ENCODE measurements at places on chromosomes 2 and 18. TPM values are rescaled to one million over a fixed set of nuclear protein-coding genes. Genes with fewer than 3 reads are reported as not detected.
A peak's percentile ranks its signal among the peaks of the same experiment; 100 is the strongest.

VAMP5 gene
- total RNA-seq = 21.8 TPM

DNA sequence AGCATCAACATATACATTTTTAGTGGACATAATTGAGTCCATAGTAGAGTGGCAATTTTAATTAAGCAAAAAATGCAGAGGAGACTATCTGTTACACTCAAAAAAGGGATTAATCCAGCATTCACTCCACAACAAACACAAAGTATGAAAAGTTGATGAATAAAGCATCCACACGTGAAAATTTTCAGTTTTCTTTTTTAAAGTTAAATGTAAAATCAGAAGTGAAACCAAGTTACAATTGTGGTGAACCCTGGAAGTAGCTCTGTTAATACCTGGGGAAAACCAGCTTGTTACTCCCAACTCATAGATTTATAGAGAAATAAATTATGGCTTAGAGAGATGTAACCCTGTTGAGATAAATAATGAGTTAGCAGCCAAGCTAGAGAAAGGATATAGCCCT, 807.8 kb downstream of the TRIB2 start:
- DNase-seq = no peak

RBM43 gene
- total RNA-seq = 3.6 TPM

PPIL3 gene
- 31.2 TPM for total RNA-seq

DNA sequence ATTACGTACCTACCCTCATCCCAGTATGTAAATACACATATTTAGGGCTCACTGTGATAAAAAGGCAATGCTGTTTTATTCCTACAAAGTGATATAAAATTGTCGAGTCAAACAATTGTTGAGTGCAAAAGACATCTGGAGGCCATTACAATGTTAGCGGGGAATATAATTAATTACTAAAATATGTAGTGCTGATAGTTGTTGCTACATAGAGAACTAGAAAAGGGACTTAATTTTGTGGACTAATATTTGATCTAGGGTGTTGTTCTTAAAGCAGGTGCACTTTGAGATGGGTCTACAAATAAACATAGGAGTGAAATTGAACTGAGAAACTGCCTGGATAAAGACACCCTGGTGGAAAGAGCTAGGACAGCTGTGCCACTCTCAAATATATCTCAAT, 300.1 kb downstream of the NOL4 start:
- no peak for DNase-seq

SERPINB13 gene
- total RNA-seq = not detected

SERPINB4 gene
- total RNA-seq = not detected

LOXHD1 gene
- total RNA-seq = not detected

- peak; percentile 63 for DNase-seq
Measured at GRCh38 chr2:216056739-216057138, 24.9 kb downstream of the PECR start.

DNA sequence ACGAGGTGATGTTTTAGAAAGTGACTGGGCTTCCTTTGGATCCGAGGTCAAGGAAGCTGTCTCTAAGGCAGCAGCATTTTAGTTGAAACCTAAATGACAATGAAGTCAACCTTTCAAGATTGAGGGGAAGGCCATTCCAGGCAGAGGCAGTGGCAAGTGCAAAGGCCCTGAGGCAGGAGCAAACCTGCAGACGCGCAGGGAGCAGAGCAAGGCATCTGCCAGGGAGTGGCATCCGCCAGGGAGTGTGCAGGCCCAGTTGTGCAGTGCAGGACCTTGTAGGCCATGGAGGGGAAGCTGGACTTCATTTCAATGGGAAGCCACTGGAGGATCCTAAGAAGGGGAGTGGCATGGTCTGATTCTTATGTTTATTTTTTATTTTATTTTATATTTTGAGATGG, 154.7 kb upstream of the SIX3 start:
- no peak for DNase-seq

DNA sequence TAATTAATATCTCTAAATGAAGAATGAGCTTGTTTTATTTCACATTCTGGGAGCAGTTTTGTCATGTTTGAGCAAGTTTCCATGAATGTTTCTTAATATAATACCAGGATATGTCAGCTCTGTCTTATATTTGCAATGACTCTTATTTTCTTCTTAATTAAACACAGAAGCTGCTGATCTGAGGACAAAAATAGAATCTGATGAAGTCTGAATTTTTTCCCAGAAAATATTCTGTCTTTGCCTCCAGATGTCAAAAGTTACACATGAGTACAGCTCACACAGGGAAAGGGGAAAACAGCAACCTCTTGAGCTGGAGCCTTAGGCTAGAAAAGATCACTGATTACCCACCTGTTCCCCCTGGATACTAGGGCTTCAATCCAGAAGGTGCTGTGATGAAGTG, 606.6 kb upstream of the SYT4 start:
- DNase-seq = no peak

- DNase-seq = peak; percentile 96
Measured at GRCh38 chr18:48868468-48869466, 82.0 kb downstream of the SMAD7 start.

GRCh38 chr2:226742347-226742746, 57.3 kb downstream of the IRS1 start:
- no peak for DNase-seq

GRCh38 chr18:51006948-51007789, 22.8 kb upstream of the SMAD4 start:
- DNase-seq = no peak

- DNase-seq = no peak
Measured at GRCh38 chr2:226548732-226549131, 250.9 kb downstream of the IRS1 start.

MEP1B gene
- not detected for total RNA-seq

DNA sequence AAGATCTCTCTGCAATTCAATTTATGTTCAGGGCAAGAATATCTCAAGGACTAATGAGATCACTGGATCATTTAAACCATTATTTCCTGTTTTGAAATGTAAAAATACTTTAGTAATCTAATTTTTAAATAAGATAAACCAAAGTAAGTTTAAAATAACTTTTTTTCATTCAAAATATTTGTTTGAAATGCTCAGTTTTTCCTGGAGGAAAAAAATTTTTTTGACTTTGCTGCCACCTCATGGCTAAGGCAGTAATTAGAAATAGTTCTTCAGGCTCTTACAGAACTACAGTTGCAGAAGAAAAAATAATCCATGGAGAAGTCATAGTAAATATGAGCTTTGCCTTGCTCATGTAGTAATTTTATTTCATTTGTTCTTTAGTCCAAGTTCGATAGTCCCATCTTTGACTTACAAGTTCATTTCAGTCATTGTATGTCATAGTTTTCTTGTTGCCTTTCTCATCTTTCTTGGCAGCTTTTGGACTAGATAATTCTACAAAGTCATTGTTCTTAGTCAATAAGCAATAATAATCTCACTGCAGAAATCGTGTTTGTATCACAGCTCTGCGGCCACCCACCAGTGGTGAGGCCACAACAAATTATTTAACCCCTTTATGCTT, 127.4 kb downstream of the DPP4 start:
- DNase-seq = no peak

- no peak for DNase-seq
Measured at GRCh38 chr2:190771726-190772125, 108.9 kb upstream of the GLS start.

DNA sequence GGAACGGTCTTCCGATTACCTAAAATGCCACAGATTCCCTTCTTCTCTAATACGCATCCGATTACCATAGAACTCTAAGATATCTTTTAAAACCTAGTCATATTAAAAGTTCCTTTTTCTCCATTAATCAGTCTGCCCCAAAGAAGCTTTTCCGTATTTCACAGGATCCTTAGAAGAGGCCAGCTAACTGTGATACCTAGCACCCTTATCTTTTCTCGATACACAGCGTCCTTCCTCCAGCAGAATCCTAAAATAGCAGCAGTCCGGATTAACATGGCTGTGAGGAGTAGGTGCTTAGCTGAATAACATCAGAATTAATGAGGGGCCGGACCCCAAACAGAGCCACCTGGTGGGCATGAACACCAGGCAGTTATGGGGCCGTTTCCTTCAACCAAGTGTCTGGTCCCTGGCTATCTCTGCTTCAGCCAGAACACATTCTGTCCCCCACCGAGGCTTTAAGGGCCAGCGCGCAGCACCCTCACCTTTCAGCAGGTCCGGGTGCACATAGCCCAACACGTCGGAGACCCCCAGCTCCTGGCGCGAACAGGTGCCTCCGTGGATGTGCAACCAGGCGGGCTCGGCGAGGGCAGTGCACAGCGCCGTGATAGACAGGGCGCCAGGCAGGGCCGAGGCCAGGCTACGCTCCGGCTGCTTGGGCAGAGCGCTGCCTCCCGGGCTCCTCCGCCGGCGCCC, 995 bp downstream of the TMEM127 start:
- DNase-seq = no peak

RBM45 gene
- 13.9 TPM for total RNA-seq

DNA sequence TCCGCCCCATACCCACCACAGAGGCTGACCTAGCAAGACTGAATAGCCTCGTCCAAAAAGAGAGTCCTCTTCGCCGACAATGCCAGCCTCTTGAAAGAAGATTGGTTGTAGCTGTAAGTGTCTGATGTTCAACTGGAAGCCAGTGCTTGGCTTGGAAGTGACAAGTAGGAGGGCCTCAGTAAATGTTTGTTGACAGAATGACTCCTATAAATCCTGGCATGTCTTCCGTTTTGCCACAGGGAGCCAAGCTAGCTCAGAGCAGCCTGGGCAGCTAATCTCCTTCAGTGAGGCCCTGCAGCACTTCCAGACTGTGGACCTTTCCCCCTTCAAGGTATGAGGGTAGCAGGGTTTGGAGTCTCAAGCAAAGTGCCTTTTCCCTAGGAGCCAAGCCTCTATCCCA, 14.9 kb downstream of the ELMOD3 start:
- no peak for DNase-seq

GRCh38 chr18:56973487-56973886, 173.4 kb upstream of the BOD1L2 start:
- no peak for DNase-seq

DNA sequence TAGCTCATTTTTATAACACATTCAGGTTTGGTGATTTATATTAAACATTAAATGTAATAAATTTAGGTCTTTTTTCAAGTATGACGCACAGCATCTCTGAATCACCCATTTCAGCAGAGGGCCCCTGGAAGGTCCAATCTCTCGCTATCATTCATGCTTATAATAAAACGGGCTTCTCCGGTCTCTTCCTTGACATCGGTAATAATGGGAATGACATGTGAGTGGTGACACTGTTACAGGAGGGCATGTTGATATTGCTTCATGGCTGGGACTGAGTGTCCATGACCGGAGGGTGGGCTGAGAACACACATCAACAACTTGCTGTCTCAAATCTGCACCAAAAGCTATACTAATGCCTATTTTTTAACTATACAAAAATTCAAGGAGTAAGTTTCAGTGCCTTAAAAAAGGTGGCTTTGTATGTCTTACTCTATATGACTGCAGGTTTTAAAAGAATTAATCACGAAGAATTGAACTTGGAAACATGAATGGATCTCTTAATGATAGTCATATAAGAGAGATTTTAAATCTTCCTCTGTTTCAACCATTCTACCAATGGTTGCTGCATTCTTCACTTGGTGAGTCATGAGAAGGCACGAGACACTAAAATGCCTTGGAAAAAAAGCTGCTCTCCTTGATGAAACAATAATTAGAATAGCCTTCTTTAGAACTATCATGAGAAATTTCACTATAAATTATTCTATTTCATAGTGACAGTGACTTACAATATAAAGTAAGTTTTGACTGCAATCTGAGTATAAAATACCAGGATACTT, 101.9 kb upstream of the NRP2 start:
- DNase-seq = no peak

GRCh38 chr2:16763056-16763455, 97.4 kb upstream of the CYRIA start:
- DNase-seq = no peak

DNA sequence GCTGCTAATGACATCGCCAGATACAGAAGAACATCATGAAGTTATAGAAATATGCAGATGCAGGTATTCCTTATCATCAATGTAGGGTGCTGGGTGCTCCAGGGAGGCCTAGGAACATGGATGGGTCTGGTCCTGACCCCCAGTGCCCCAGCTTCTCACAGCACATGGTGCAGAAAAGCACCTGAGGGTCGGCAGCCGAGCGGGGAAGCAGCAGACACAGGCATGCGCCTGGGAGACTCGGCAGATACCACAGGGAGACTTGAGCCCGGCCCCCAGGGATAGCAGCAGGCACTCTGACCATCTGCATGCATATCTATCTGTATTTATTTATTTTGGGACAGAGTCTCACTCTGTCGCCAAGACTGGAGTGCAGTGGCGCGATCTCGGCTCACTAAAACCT, 43.2 kb downstream of the TMEM18 start:
- no peak for DNase-seq

DNA sequence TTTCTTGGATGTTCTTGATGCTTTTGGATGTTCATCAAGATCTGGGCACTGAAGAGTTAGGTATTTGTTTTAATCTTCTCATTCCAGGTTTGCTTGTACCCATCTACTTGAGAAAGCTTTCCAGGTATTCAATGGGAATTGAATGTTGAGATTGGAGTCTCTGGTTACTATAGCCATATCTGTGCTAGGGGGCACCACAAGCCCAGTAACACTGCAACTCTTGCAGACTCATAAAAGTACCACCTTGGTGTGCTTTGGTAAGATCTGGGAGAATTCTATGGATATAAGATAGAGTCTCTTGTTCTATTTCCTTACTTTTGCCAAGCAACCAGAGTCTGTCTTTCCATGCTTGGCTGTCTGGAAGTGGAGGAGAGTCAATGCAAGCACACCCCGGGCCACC, 518.9 kb upstream of the VRK2 start:
- no peak for DNase-seq

- no peak for DNase-seq
Measured at GRCh38 chr2:101781791-101782426, 84.4 kb downstream of the MAP4K4 start.

DNA sequence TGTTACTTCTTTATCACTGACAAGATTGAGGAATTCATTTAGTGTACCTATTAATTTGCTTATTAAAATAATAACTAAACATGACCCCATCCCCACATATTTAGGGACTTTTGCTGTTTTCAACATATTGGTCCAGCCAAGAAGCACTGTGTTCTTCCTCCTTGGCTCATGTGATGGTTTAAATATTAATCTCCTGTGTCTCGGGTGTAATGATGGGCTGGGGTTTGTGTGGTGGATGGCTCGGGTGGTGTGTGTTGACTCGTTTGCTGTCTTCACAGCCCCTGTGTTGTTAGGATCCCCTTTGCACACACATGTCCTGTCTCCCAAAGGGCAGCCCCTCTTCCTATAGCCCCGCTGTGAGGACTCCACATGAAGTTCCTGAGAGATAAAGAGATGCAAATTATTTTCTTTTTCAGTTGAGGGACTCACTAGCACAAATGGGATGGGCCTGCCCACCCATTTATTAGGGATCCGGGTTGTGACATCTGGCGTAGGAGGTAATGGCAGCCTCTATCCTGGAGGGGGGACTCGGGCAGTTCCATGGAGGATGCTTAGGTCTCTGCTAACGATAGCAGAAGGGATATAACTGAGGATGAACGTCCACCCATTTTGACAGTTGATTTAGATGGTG, 53.4 kb downstream of the FHOD3 start:
- DNase-seq = no peak

KCNK3 gene
- 0.13 TPM for total RNA-seq

DNA sequence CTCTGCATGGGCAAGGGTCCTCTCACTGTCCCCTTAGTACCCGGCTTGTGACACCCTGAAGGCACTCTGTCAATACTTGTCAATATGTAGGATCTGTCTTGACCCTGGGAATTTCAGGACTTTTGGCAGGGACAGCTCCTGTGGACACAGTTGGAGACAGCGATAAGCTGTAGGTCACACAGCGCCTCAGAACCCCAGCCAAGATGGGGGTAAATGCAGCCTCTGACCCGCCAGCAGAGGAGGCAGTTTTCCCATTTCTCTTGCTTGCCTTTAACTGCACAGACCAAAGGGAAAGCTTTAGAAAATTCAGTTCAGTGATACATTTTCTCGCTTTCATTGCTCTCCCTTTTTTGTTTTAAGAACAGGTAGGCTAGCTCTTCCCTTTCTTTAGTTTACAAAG, 54.8 kb upstream of the KLHL29 start:
- DNase-seq = no peak

RAPGEF4 gene
- 0.18 TPM for total RNA-seq
